ENCODE measurements at places on chromosomes 7 and 10. TPM values are rescaled to one million over a fixed set of nuclear protein-coding genes. Genes with fewer than 3 reads are reported as not detected.
A peak's percentile ranks its signal among the peaks of the same experiment; 100 is the strongest.

- H3K4me3 ChIP-seq = no peak overlapping the region
- peak; percentile 30 for DNase-seq
- H3K27me3 ChIP-seq = no peaks in the 10 kb centered on the region
Observed at GRCh38 chr7:39587393-39587792, 21.2 kb downstream of the YAE1 start.

DNA sequence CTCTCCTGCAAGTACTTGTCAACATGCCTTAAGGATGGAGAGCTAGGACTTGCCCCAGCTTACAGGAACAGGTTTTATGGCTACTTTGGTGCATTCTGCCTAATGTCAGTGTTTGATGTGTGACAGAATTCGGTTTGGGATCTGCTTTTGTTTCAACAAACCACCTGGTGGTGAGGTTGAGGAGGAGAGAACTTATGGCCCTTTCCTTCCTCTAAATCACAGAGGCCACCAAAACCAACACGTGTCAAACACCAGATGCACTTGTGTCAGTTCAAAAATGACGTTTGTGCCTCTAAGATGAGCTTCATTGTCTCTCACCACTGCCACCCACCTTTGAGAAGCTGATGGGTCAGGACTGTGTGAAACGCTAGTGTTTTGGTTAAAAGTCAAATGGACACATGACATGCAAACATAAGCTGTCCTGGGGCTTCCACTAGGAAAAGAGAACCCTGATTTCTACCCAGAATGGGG lies 83.9 kb downstream of the OSBPL3 start:
- DNase-seq = no peak
- H3K27me3 ChIP-seq = no peaks in the 10 kb centered on the region
- H3K4me1 ChIP-seq = peaks cover 12% of the 10 kb centered on the region

DNA sequence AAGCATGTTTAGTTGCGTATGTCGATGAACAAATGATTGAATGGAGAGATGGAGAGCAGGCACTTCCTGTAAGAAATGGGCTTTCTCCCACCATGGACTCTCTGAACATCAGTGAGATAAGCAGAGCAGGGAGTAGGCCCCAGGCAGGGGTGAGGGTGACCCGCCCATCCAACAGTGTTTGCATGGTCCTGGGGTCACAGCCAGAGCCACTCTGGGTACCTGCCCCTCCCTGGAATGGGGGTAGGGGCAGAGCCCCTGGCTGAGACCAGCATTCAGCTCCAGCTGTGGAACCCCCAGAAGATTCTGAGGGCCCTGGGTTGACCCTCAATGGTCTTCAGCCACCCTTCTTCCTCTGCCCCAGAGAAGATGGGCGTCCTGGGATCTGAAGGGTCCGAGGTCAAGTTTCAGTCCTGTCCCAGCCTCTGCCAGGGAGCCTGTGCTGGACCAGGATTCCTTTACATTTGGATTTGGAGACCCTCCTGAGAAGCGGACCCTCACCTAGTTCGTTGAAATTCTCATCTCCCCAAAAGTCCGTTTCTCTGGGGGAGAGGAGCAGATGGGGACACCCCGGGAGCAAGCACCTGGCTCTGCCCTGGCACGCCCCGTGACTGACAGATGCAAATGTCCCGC lies 2.4 kb upstream of the FGF8 start:
- no peaks in the 10 kb centered on the region for H3K36me3 ChIP-seq
- no peak for DNase-seq
- no peak overlapping the region for H3K4me3 ChIP-seq
- peaks cover 50% of the 10 kb centered on the region for H3K27me3 ChIP-seq

DNA sequence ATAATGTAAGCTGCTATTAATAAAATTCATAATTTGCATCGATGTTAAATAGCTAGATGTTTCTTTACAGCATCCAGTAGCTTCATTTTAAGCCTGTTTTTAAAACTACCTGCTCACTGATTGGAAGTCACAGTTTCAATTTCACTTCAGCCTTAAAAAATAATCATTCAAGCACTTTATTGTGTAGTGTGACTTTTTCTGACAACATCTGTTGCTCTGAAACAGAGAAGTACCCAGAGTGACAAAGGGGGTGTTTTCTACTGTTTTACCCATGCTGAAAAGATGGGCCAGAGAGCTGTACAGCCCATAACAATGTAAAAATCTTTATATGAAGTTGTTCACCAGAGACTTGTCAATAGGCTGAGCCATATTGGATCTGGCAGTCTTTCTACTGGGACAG lies 437.2 kb downstream of the MDFIC start:
- no peaks in the 10 kb centered on the region for H3K27me3 ChIP-seq
- H3K27ac ChIP-seq = no peak overlapping the region
- no peak for DNase-seq
- no peak overlapping the region for H3K4me3 ChIP-seq

GRCh38 chr10:60271319-60272040 lies 118.2 kb downstream of the ANK3 start:
- H3K27me3 ChIP-seq = no peaks in the 10 kb centered on the region
- no peak overlapping the region for H3K4me3 ChIP-seq
- DNase-seq = no peak
- no peak overlapping the region for H3K27ac ChIP-seq

- H3K4me1 ChIP-seq = no peaks in the 10 kb centered on the region
- H3K27me3 ChIP-seq = no peaks in the 10 kb centered on the region
- no peak for DNase-seq
- H3K4me3 ChIP-seq = no peak overlapping the region
- H3K27ac ChIP-seq = no peak overlapping the region
- peaks cover 2% of the 10 kb centered on the region for H3K36me3 ChIP-seq
Observed at GRCh38 chr10:116905845-116906210, 56.5 kb downstream of the ENO4 start.

DNA sequence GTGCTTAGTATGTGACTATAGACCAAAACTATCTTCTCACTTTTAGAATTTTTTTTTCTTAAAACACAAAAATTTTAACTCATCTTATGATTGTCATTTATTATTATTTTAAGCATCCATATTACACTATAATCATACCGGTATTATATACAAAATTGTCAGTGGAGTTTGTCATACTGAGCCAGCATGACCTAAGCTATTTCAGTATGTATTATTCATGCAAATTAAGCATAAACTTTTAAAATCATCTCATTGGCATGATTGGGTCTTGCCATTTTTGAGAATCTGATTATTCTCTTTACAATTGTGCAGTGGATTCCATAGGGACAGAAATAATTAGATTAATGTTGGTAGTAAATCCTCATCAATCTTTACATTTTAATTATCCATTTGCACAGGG lies 46.2 kb upstream of the STMP1 start:
- peaks cover 16% of the 10 kb centered on the region for H3K36me3 ChIP-seq
- peaks cover 6% of the 10 kb centered on the region for H3K4me1 ChIP-seq
- no peak overlapping the region for H3K4me3 ChIP-seq
- H3K27ac ChIP-seq = no peak overlapping the region
- no peaks in the 10 kb centered on the region for H3K27me3 ChIP-seq
- no peak for DNase-seq

Gene TLX1
- not detected for total RNA-seq

Gene FBXO24
- 0.52 TPM for total RNA-seq

DNA sequence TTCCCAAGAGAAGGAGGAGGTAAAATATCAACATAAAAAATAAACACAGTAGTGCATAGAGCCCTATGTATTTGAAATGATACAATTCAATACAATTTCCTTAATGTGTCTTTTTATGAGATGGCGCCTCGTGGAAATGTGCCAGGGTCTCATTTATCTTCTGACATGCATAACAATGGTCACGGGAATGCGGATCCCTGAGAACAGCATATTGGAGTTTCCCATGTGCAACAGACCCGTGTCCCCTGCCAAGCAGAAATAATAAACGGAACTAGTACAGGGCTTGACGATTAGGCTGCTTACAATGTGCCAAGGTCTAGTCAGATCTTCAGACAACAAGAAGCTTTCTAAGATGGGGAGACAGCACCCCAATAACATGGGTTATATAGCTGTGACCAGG lies 217.9 kb downstream of the ARHGAP21 start:
- no peak overlapping the region for H3K27ac ChIP-seq
- H3K4me3 ChIP-seq = no peak overlapping the region
- peak; percentile 64 for DNase-seq
- H3K36me3 ChIP-seq = peaks cover 16% of the 10 kb centered on the region
- H3K27me3 ChIP-seq = no peaks in the 10 kb centered on the region
- H3K4me1 ChIP-seq = peaks cover 8% of the 10 kb centered on the region

- H3K4me1 ChIP-seq = peaks cover 8% of the 10 kb centered on the region
- no peak overlapping the region for H3K4me3 ChIP-seq
- H3K27ac ChIP-seq = no peak overlapping the region
- H3K36me3 ChIP-seq = no peaks in the 10 kb centered on the region
- no peak for DNase-seq
- peaks cover 3% of the 10 kb centered on the region for H3K27me3 ChIP-seq
Observed at GRCh38 chr7:74028321-74028838, 407 bp downstream of the ELN start.

GRCh38 chr10:48541144-48541795 lies 63.6 kb downstream of the ARHGAP22 start:
- H3K36me3 ChIP-seq = peaks cover 3% of the 10 kb centered on the region
- DNase-seq = no peak
- no peaks in the 10 kb centered on the region for H3K27me3 ChIP-seq

DNA sequence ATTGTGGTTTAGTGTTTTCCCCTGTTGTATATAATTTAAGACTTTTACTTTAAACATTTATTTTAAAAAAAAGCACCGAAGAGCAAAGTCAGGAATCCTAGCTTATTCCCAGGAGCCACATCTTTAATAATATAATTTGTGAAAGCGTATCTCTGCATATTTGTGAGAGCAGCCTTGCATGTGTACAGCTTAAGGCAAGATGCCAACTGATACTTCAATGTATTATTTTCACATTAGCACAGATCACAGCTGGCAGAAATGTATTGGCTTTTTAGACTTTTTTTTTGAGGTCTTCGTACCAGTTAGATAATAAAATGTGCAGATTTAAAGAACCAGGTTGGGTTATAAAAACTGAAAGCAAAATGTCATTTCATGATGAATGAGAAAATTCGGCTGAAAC lies 845.7 kb upstream of the POT1 start:
- H3K4me3 ChIP-seq = no peak overlapping the region
- H3K4me1 ChIP-seq = no peaks in the 10 kb centered on the region
- no peak for DNase-seq
- no peaks in the 10 kb centered on the region for H3K36me3 ChIP-seq

GRCh38 chr10:23197416-23197861 lies 5.3 kb downstream of the PTF1A start:
- H3K4me1 ChIP-seq = peaks cover 2% of the 10 kb centered on the region
- peaks cover 73% of the 10 kb centered on the region for H3K27me3 ChIP-seq
- no peaks in the 10 kb centered on the region for H3K36me3 ChIP-seq
- no peak for DNase-seq
- H3K4me3 ChIP-seq = no peak overlapping the region

DNA sequence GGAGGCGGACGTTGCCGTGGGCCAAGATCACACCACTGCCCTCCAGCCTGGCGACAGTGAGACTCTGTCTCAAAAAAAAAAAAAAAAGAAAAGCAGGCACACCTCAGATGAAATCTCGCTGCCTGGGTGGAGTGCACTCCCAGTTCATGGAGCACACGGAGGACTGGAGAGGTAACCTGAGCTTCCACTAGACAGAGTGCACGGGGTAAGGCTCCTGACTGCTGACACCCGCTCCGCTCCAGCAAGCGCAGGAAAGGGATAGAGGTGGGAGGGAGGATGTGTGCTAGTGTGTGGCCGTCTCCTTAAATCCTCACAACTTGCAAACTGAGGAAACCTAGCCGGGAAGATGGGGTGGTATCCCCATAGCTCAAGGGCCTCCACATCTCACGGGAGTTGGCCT lies 50.8 kb downstream of the FAM53B start:
- no peak overlapping the region for H3K4me3 ChIP-seq
- H3K36me3 ChIP-seq = peaks cover 2% of the 10 kb centered on the region
- no peaks in the 10 kb centered on the region for H3K4me1 ChIP-seq
- DNase-seq = no peak
- no peak overlapping the region for H3K27ac ChIP-seq
- H3K27me3 ChIP-seq = no peaks in the 10 kb centered on the region

- no peak overlapping the region for H3K4me3 ChIP-seq
- no peaks in the 10 kb centered on the region for H3K36me3 ChIP-seq
- no peak for DNase-seq
- H3K4me1 ChIP-seq = no peaks in the 10 kb centered on the region
Observed at GRCh38 chr7:92517631-92518030, 10.7 kb downstream of the PEX1 start.

- peak overlapping the region; percentile 98 for H3K27ac ChIP-seq
- peaks cover 21% of the 10 kb centered on the region for H3K4me1 ChIP-seq
- H3K27me3 ChIP-seq = no peaks in the 10 kb centered on the region
- no peaks in the 10 kb centered on the region for H3K36me3 ChIP-seq
- DNase-seq = peak; percentile 88
- H3K4me3 ChIP-seq = peak overlapping the region; percentile 41
Observed at GRCh38 chr7:7176406-7177043, 5.8 kb upstream of the C1GALT1 start.

GRCh38 chr10:100043796-100044195 lies 34.0 kb upstream of the DNMBP start:
- no peak for DNase-seq
- no peaks in the 10 kb centered on the region for H3K27me3 ChIP-seq
- peak overlapping the region; percentile 39 for H3K27ac ChIP-seq
- H3K4me3 ChIP-seq = no peak overlapping the region
- peaks cover 3% of the 10 kb centered on the region for H3K4me1 ChIP-seq
- H3K36me3 ChIP-seq = no peaks in the 10 kb centered on the region

GRCh38 chr7:8783229-8783628 lies 349.8 kb downstream of the NXPH1 start:
- no peak overlapping the region for H3K27ac ChIP-seq
- no peak overlapping the region for H3K4me3 ChIP-seq
- H3K4me1 ChIP-seq = no peaks in the 10 kb centered on the region
- H3K27me3 ChIP-seq = no peaks in the 10 kb centered on the region
- DNase-seq = no peak

- H3K27me3 ChIP-seq = no peaks in the 10 kb centered on the region
- H3K4me1 ChIP-seq = peaks cover 21% of the 10 kb centered on the region
- no peak overlapping the region for H3K27ac ChIP-seq
- H3K36me3 ChIP-seq = no peaks in the 10 kb centered on the region
- DNase-seq = no peak
- no peak overlapping the region for H3K4me3 ChIP-seq
Observed at GRCh38 chr7:116806046-116806944, 56.1 kb upstream of the CAPZA2 start.

Gene EPHA1
- total RNA-seq = 0.96 TPM

Gene HOXA10
- not detected for total RNA-seq

Gene ZP3
- total RNA-seq = 1.4 TPM
